Mesenteric fat pad (tissue), 1 donor: ENCODE measurements at places on chromosomes 5 and 9. TPM values are rescaled to one million over a fixed set of nuclear protein-coding genes. Genes with fewer than 3 reads are reported as not detected.

- no peak for DNase-seq
Measured at GRCh38 chr9:98341157-98342097, 86.0 kb upstream of the TBC1D2 start.

- DNase-seq = no peak
Measured at GRCh38 chr5:172736508-172737135, 34.4 kb downstream of the DUSP1 start.

DNA sequence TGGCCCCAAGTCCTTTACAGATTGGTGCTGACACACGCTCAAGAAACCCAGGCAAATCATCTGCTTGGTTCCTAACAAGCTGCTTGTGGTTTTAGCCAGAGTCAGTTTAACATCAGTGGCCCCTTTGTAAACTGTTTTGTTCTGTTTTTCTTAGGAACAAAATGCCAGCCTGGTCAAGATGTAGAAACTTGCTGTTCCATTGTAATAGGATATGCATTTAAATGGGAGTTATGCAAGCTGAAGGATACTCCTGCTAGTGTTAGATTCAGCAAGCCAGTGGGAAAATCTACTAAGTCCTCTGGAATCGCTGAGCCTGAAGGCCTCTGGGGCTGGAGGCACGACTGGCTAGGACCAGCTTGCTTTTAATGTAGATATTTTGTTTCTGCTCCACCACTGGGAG, 391.1 kb downstream of the TLE4 start:
- no peak for DNase-seq

DNA sequence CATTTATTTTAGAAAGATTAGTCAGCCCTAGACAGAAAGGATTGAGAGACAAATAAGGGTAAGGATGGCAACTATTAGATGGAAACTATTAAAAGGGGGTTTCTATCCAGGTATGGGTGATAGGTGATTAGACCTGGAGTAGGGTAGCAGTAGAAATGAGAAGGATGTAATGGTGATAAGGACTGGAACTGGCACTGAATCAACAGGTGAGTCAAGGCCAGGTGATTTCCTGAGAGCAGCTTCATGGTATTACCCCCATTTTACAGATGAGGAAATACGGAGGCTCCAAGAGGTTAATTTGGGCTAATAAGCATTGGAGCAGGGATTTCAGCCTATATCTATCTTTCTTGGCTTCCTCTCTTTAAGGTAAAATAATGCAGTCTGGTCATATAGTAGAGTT, 55.7 kb downstream of the CAST start:
- DNase-seq = no peak

GRCh38 chr5:172109749-172110148, 78.3 kb downstream of the STK10 start:
- no peak for DNase-seq

Gene CDX1
- 0.35 TPM for total RNA-seq
